ENCODE measurements at places on chromosomes 13 and 19.

- peak; percentile 32 for ATAC-seq
These were observed 416 bp downstream of the SLC25A42 start for GRCh38 chr19:19064098-19064722.

- ATAC-seq: no peak
These were observed 11.0 kb downstream of the CRX start for GRCh38 chr19:47832723-47833122.

DNA sequence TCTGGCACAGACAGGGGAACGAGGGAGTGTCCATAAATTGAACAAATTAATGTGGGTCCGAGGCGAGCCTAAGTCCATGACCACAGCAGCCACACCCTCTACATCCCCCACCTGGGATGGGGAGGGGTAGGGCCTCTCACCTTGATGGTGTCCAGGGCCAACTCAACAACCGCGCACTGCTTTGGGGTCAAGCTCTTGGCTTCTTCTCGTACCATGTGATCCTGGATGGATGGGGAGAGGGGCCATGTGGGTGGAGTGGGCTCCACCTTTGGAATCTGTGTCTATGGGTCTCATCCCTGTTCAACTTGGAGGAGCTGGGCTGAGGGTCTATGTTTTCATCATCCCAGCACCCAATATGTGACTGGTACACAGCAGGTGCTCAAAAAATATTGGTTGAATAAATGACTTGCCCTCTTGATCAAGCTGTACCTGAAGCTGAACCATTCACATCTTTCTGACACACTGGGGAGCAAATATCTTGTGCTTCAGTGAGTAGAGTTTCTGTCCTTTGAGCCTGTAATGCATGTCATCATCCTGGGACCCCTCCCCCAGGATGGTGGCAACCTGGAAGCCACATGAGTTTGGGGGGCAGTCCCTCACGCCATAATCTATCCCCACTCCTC is 62.9 kb downstream of the COLGALT1 start:
- ATAC-seq: no peak

GRCh38 chr13:49388091-49388635 is 55.7 kb downstream of the CAB39L start:
- ATAC-seq: no peak

- no peak for ATAC-seq
These were observed at the start of gene YJEFN3 for GRCh38 chr19:19528721-19529490. Gene YJEFN3 (plus strand): TSS chr19:19528911. CDS start chr19:19528933, 22 bp downstream.

DNA sequence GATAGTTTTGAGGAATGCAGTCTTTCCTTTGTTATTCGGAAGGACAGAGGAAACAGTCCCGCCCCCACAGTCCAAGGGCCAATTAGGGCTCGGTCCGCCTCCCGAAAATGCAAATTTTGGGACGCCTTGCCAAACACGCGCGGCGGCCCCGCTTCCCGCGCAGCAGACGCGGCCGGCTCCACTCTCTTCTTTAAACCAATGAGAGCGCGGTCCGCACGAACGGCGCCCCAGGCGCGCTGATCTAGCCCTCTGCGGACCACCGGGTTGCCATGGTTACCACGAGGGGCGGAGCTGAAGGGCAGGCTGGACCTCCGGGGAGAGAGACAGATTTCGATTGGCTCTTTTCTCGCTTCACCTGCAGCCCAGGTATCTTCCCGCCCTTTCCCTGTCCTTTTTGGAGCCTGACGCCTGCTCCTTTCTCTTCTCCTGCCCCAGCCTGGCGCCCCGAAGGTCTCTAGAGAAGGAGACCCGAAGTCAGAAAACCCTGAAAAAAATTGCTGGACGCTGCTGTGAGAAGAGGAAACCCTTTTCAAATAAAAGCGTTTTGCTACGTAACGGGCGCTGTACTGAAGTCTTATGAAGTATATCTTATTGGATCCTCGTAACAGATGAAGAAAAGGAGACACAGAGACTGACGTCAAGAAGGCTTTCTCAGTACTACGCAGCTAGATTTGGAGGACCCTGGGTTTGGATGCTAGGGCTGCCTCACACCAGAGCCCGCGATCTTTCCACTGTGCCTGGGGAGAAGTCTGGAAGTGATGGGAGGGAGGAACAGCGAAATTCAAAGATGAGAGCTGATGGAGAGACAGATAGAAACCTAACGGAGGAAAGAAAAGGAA is 2.0 kb downstream of the PTH2 start:
- peak; percentile 83 for ATAC-seq

- no peak for ATAC-seq
These were observed 349.0 kb downstream of the TBC1D4 start for GRCh38 chr13:75132701-75133695.

DNA sequence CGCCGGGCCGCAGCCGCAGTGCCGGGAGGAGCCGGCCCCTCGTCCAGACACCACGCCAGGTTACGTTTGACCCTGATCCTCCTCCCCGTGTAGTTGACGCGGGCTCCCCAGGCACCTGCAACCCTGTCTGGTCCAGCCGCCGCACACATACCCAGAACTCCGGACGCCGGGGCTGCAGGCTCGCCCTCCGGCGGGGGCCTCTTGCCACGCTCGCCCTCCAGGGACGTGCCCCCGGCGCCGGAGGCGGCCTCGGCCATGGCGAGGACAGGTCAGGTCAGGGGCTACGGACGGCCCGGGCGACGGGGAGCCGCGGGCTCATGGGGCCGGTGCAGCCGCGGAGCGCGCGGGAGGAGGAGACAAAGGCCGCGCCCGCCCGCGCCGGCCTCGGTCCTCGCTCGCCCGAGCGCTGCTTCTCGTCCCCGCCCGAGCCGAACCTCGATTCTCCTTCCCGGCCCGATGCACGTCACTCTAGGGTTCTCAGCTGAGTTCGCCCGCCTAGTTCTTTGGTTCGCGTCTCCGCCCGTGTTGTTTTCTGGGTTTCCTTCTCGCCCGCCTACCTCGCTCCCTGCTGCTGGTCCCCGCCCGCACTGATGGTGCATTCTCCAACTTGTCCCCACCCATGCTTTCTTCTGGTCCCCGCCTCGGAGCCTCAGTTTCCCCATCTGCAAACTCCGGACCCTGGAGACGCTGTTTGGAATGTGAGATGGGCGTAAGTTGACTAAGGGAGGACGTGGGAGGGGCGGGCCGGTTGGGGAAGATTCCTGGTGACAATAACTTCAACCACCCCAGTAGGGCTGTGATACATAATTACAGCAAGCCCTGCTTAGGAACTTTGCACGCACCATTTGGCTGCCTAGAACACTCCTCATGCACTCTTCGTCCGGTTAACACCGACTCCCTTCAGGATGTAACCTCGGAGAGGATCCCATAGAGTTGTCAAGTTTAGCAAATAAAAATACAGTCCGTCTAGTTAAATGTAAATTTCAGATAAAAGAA is at the start of gene ANO8:
ANO8 (minus strand) TSS at position 442 of the 996 bp plus-strand sequence; CDS start at position 257, 185 bp downstream.
- ATAC-seq: peak; percentile 69

- no peak for ATAC-seq
These were observed 118.5 kb downstream of the TRPC4 start for GRCh38 chr13:37751025-37751424.

DNA sequence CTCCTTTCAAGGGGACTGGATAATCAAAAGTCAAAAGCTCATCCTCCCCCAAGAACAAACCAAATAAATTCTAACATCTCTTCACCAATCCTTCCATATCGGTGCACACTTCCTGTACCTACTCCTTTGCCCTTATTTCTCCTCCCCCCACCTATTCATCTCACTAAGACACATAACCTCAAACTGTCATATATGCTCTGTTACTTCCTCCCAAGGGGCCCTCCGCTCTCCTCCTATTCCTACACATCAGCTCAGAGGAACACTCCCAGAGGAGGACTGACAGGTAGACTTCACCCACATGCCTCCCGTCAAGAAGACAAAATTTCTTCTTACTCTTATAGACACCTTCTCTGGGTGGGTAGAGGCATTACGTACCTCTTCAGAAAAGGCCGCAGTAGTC is 48.1 kb downstream of the ZNF93 start:
- no peak for ATAC-seq

- no peak for ATAC-seq
These were observed 6.4 kb downstream of the EPN1 start for GRCh38 chr19:55681131-55682092.

- ATAC-seq: peak; percentile 54
These were observed 19.2 kb downstream of the CEACAM6 start for GRCh38 chr19:41774515-41774980.

DNA sequence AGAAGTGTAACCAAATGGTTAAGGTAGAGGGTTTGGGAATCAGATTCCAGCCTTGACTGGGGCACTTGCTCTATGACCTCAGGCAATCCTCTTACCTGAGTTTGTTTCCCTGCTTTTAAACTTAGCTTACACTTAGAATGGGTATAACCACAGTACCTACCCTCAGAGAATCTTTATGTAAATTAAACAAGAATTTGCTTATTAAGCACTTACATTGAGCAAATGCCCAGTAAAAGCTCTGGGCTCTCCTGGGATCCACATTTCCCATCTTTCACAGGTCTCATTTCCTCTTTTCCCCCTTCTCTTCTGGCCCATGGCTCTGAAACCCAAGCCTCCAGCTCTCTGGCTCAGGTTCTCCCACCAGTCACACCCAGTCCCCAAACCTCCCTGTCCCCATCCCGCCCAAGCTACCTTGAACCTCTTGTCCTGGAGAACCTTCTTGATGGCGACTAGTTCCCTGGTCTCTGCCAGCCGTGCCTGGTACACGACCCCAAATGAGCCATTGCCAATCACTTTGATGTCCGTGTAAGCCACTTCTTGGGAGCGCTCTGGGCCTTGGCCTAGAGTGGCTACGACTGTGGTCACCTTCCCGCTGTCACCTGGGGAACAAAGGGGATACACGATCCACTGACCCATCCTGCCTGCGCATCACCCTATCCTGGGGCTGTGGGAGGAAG is 2.7 kb downstream of the GSK3A start:
- ATAC-seq: no peak

- ATAC-seq: no peak
These were observed 542.3 kb upstream of the ATXN8OS start for GRCh38 chr13:69565334-69565733.

DNA sequence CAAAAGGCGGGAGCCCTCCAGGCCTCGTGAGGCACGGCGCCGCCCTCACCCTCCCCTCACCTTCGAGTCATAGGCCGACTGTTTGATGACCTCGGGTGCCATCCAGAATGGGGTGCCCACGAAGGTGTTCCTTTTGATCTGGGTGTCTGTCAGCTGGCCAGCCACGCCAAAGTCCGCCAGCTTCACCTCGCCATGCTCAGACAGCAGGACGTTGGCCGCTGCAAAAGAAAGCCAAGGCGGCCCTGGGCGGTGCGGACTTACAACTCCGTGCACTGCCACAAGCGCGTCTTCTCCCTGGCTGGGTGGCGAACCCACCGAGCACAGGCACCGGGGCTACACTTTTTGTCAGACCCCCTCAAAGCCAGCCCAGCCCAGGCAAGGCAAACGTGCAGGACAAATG is 102.1 kb downstream of the STK24 start:
- ATAC-seq: no peak

DNA sequence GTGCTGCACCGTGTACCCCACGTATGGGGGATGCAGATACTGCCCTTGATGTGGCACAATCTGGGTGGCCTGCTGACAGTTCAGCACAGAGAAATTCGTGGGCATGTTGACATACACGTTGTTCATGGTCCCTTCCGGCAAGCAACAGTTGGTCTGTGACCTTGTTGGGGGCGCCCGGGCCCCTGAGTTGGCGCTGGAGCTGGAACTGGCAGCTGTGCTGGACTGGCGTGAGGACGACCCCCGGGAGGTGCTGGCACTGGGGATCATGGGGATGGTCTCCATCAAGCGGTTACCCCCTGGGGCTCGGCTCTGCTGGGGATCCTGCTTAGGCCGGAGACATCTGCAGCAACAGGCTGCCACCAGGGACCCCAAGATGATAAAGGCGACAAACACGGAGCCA is 5.2 kb downstream of the SHISA2 start:
- no peak for ATAC-seq

DNA sequence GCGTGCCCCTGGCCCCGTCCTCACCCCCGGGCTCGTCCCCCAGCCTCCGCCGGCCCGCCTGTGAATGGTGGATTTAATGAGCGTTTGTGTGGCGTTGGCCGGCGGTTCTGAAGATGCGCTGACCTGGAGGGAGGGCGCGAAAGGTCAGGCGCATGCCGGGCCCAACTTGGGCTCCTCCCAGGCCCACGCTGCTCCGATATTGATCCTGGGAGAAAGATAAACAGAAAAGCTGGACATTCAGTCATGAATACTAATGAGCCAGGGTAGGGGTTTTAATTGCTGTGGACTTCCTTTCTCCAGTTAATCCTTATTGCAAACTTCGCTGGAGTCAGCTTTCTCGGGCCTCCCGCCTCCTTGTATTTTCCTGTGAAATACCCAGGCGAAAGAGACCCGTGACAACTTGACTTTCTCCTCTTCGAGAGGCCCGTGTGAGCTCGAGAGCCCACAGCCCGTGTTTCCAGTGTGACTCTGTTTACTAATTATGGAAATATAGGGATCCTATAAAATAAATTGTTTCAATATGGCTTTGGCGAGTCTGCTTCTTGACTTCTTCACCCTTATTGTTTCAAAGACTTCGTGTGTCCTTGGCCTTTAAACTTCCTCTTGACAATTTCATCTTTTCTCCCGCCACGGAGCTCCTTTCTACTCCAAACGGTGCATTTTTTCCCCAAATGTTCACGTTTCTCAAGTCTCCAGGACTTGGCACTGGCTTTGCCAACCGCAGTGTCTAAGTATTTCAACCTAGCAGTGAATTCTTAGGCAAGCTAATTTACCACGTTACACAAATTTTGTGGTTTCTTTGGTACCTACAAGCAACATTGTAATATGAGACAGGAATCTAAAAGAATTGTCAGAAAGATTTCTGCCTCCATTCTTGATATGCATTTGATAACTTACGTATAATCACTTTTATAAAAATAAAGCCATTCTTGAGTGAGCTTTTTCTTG is 10.5 kb downstream of the ZIC2 start:
- no peak for ATAC-seq

DNA sequence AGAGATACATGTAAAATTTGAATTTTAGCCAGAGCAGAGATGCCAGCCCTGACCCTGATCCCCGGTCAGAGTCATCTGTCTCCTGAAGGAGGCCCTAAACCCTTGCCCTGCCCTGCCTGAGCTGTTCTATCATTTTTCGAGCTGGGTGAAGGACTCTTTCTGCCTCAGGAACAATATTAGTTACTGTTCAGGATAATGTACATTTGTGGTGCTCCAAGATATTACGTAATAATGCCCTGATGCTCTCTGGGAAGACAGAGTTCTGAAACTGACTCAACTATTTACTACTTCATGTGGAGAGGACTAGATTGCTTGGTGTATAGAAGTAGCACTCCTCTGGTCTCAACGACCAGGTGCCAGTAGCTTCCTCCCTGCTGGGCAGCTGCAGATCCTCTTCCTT is 37.9 kb upstream of the UBL3 start:
- ATAC-seq: no peak

GRCh38 chr19:39497701-39497995 is 1.1 kb upstream of the DLL3 start:
- no peak for ATAC-seq

DNA sequence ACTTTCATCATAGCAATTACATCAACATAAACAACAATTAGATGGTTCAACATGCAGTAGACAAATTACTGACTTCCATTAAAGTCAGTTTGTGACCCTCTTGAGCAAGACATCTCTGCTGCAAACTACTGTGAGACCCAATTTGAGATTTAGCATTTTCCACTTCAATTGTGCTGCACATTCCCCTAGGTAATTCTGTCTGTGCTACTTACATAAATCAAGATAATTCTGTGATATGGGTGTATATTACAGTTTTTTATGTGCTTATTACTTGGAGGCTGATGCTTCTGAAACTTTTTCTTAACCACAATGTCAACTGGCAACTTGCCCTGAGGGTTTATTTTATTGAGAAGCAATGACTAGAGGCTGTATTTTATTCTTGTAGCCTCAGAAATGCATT is 1714.4 kb downstream of the OLFM4 start:
- ATAC-seq: no peak

- no peak for ATAC-seq
These were observed 471.0 kb downstream of the COG6 start for GRCh38 chr13:40126306-40127085.

- ATAC-seq: no peak
These were observed 10.6 kb downstream of the SCGB2B2 start for GRCh38 chr19:34666200-34666957.
